ENCODE measurements at places on chromosomes 12 and 14.

DNA sequence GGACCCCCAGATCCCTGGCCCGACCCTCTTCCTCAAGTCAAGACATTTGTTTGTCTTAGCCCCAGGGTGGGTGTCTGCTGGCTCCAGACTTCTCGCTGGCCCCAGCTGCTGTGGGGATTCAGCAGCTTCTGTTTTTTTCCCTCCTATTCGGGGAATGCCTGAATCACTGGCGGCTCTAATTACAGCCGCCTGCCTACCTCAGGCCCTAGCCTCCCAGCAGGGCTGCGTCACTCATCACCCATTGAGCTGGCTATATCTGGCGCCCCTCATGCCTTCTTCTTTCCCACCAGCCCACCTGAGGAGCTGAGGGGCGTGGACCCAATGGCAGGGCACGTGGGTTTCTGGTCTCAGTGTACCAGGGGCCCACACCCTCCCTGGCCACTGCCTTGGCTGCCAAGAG, 10.1 kb downstream of the KRT80 start:
- DNase-seq, result peak; percentile 62

DNA sequence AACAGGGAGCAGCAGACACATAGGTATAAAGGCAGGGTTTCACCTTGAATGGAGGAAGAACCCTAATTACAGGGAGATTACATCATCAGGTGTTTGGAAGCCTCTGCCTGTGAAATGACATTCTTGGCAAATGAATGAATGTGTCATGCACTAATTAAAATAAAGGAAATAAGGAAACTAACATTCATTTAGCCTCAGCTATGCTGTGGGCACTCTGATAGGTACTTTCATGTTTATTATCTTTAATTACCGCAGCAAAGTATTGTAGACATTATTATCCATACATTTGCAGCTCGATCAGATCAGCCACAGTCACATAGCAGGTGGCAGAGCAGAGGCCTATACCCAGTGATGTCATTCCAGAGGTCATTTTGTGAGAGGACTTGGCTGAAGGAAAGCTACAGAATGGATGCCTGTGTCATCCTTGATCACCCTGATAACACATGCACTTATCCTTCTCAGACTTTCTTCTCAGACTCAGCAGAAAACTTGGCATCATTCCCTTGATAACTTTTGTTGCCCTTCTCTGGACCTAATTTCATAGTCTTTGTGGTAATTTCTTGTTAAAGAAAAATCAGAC, 18.4 kb downstream of the ZNF664 start:
- DNase-seq, result no peak

GRCh38 chr12:53497461-53497860, 1.8 kb downstream of the MAP3K12 start:
- no peak for DNase-seq

DNA sequence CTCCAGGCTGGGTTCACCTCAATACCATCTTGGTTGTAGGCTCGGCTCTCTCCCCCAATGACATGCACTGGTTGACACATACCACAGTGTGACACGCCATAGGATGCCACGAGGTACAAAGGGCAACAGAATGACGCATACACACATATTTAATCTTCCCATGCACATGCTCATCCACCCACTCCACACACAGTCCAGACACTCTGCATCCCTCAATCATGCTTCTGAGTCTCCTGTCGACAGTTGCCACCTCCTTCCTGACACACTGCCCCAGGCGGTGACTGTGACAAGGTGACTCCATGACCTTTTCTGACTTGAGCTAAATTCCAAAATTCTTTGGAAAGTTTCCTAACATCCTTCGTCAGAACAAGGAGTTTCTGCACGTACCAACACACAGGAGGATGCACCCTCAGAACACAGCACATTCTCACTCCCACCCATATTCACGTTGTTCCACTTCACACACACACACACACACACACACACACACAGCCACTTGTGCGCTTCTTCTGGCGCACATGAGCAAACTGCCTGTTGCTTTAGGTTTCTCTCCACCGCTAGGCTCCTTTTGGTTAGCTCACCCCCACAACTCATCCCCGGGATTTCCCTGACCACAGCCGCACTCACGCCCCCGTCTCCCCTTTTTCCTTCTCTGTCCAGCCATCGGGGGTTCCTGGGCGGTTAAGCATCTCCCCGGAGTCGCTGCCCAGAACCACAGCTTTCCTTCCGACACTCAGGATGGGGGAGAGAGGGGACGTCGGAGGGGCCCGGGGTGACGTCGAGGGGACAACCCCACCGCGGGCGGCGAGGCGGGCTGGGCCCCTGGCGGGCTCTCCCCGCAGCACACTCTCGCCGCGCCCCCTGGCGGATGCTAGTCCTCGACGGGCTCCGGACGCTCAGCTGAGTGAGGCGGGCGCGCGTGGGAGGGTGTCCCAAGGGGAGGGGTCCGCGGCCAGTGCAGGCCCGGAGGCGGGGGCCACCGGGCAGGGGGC, 536 bp upstream of the WNT1 start:
- DNase-seq, result no peak

DNA sequence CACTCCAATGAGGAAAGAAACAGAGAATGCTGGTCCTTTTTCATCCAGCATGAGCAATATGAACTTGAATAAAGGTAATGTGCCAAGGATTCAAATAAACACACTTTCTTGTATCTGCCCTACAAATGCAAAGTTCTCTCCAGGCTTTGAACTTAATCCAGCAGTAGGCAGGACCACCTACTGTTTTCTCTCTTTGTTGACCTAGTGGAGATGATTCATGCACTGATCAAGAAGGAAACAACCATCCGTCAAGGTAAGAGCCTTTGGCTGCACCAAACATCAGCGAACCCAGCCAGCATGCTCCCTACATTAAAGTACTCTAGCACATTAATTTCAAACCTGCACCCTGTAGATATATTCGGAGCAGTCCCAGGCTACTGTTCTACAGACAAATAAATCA, 489.3 kb downstream of the GALC start:
- no peak for DNase-seq

DNA sequence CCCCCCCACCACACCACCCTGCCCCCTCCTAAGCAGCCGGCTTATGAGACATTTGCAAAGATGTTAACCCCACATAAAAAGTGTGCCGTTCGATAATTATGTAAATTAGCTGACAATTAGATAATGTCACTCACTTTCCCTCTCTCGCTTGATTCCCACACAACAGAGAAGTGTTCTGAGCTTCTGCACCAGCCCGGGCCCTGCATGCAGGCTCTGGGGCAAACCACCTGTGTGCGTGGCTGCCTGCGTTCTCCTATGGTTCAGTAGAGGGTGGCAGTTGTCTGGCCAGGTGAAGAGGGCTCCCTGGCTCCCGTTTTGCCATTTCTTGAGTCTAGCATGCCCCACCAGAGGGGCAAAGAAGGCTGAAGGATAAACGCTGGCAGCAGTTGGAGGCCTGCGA, 68.0 kb downstream of the NRXN3 start:
- DNase-seq, result no peak

DNA sequence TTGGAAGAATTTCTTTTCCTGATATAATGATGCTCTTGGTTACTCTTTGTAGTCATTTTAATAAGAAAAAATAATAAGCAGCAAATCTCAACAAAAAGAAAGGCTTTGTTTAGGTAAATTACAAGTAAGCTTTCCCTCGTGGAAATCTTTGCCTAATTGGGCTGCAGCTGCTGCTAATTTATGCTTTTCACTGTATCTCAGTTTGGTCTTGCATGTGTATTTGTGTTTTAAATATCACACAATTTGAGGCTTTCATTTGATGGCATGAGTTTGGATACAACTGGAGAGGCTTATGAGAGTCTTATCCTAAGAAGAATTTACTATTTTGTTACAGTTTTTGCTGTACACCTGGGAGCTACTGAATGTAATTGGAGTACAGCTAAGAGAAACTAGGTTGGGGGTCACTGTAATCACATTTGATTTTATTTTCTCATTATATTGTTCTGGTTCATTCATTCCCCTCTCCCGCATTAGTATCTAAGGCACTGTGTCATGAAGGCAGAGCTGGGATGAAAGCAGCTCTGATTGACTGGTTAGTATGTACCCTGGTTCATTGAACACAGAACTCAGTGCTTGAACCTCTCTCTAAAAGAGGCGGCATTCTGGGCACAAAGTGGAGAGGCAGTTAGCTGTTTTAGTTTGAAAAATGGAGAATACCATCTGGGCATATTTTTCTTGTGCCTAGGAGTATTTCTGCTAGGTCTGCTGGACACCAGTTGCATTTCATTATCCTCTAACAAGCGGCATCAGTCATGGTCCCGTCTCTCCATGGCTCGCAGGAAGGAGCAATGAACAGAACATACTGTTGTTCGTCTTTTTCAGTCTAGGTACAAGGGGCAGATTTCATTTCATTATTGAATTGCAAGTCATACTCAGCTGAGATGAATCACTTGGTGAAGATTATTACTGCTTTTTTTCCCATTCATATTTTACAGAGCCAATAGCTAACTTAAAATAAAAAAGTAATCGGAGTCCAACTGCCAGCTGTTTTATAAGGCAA, 118.0 kb upstream of the TMEM260 start:
- DNase-seq, result no peak

DNA sequence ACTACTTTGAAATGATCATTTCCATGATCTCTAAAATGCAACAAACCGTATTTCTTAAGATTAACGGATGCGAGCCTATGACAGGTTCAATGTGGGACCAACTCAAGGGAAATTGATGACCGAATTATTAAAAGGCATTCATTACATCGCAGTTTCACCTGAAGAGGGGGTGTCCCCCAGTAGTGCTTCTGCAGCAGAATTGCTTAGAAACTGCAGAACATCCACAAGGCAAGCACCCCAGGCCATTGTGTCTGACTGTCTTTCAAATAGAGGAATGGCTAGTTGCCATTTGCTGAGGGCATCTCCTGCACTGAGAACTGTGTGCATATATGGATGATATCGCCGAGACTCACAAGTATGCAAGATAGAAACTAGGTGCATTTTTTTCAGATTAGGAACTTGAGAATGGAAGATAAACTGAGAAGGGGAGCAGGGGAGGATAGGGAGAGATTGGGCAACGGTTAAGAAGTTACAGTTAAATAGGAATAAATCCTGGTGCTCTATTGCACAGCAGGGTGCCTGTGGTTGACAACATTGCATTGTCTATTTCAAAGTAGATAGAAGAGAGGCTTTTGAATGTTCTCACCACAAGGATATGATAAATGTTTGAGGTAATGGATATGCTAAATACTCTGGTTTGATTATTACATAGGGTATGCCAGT, 234.3 kb upstream of the PLEKHG7 start:
- no peak for DNase-seq

DNA sequence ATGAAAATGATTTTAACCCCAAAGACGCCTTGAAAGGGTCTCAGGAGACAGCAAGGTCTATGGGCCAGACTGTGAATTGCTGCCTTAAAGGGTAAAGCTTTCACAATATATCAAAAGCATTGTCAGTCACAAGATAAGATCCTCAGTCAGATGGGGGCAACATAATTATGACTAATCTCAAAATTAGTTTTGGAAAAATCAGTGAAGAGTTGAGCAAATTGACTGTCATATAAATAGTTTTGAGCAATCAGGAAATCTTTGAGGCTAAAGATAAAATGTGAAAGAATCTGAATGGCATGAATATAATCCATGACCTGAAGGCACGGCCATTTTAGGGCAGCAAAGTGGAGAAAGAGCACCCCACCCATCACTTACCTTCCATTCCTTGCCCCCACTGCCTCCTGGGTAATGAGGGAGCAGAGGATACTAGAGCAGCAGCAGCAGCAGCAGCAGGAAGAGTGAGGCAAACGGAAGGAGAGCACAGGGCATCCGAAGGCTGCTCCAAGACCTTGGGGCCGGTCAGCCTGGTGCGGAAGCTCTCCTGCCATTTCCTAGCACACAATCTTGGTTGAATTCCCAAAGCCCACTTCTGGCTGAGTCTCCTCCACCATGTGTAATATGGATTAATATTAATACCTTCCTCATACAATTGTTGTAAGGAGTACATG, 7.0 kb downstream of the STON2 start:
- no peak for DNase-seq

DNA sequence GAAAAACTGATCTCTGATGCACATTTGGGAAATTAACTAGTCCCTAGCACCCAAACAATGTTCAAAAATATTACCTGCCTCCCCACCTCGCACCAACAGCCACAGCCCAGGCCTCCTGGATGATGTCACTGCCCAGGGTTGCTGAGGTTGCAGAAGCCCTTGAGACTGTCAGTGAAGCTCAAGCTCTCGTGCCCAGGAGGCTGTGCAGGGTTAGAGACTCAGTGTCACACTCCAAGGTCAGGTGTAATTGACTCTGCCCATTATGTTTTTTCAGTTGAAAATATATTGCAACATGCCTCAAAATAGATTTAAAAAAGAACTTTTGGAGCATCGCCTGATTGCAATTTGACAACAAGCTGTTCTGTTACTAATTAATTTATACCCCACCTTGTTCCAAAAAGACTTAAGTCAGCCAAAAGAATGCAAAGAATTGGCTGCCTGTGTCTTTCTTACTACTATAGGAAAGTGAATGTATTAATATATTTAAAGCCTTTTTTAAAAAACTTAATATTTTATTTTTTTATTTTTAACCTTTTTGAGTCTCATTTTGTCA, 72.3 kb downstream of the CMAS start:
- DNase-seq, result no peak

- DNase-seq, result no peak
Observed at GRCh38 chr12:81081726-81082125, 3.8 kb downstream of the ACSS3 start.

DNA sequence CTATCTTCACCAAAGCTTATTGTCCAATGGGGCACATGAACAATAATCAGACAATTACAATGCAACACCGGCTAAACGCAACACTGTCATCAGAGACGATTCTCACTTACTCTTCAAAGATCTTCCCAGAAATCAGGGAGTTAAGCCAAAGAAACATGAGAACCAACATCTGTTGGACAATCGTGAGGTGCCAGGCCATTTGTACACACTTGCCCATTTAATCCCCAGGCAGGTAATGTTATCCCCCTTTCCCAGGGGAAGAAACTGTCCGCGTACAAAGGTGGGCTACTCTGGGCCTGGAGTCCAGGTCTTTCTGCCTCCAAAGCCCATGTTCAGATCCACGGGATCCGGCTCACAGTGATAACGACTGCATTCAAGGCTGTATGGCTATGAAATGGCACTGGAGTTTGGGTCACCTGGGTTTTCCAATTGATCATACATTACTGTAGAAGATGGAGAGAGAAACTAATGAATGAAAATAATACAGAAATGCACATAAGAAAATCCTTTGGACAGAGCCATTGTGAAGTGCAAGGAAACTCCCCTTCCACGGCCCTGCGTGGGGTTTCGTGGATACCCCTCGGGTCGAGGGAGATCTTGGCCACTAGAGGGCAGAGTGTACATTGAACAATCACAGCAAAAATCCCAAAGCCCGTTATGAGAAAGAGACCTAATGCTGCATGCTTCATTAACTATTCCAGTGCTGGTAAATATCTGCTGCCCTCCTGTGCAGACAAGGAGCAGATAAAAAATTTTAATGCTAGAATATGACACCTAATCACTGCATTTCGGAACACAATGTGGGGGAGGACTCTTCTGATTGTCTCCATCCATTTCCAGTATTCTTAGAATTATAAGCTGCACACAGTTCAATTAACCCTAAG, 111.4 kb downstream of the EGLN3 start:
- peak; percentile 8 for DNase-seq

GRCh38 chr14:102945346-102946130, 23.1 kb downstream of the AMN start:
- DNase-seq, result no peak

- DNase-seq, result no peak
Observed at GRCh38 chr12:110345963-110346362, 57.5 kb downstream of the ANAPC7 start.

- no peak for DNase-seq
Observed at GRCh38 chr14:28142400-28143015, 624.1 kb upstream of the FOXG1 start.
